ENCODE measurements at places on chromosomes 3 and 15. TPM values are rescaled to one million over a fixed set of nuclear protein-coding genes. Genes with fewer than 3 reads are reported as not detected.

The CYP1A1 gene
- total RNA-seq: 0.14 TPM

The GHSR gene
- not detected for total RNA-seq

The IQSEC1 gene
- total RNA-seq: 6.4 TPM

- DNase-seq: no peak
These were observed 26.9 kb upstream of the SAMMSON start for GRCh38 chr3:69972672-69973071.

GRCh38 chr3:8555113-8555661, 53.6 kb downstream of the LMCD1 start:
- no peak for DNase-seq

DNA sequence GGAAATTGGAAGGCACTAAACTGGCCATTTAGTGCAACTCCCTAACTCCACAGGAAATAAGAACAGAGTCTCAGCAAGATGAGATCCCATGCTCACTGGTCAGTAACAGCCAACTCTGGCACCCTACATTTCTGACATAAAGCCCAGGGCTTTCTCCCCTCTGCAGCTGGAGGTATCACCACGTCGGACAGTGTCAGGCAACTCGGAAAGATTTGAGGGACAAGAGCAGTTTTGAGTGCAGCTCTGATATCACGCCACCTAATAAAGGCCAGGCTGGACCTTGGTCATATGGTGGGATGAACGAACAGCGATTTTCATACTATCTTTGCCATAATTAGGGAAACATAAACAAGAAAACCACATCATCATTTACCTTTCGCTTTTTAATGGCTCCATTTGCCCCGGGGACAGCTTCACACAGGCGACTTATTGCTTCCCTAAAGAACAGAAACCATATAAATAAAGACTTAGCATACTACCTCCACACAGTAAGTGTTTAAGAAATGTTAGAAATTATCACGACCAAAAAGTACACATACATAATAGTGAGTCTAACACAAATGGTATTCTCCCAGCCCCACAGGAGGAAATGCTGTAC, 12.5 kb downstream of the EID1 start:
- DNase-seq: no peak
